ENCODE measurements at places on chromosomes 7 and 10. TPM values are rescaled to one million over a fixed set of nuclear protein-coding genes. Genes with fewer than 3 reads are reported as not detected.
A peak's percentile ranks its signal among the peaks of the same experiment; 100 is the strongest.

GRCh38 chr10:33600381-33600780 is 265.9 kb upstream of the NRP1 start:
- DNase-seq: no peak

DNA sequence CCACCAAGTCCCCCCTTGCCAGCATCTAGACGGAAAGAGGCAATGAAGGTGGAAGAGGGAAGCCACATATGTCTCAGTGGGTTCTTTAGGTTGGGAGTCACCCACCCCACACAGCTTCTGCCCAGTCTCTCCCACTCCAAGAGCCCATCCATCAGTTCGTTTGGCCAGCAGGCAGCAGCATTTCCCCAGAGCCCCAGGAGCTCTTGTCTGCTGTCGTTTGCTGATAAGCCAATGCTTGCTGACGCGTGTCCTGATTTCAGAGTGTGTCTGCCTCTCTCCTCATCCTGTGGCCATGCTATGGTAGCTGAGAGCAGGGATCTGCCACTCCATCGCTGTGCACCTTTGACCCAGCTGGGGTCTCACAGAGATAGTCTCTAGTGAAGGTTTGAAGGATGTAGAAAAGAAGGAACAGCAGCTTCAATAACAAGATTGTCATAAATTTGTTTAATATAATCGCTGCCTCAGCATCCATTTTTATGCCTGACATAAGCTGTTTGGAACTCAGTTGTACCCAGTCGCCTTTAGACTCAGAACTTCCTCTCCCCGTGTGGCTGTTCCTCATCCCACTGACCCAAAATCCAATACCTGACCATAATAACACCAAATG is 39.4 kb upstream of the GDF10 start:
- DNase-seq: no peak

DNA sequence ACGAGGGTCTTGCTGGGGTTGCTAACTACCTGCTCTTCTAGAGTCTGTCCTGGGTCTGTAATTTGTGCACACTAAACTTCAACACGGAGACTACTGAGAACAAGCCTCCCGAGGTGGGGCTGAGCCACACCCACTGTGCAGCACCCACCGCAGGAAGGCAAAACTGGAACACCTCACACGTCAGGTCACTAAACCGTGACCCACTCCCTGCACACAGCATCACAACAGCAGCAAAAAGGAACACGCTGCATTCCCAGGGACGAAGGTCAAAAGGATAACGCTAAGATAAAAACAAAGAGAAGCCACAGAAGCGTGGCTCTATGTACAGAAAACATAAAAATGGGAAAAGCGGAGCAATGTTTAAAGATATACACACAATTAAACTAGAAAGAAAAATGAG is 170.1 kb downstream of the MAD1L1 start:
- peak; percentile 54 for DNase-seq

GRCh38 chr10:29130190-29130673 is 158.6 kb upstream of the LYZL1 start:
- DNase-seq: no peak

- DNase-seq: no peak
These were observed 1094.6 kb downstream of the GATA3 start for GRCh38 chr10:9149134-9149533.

GRCh38 chr7:150941351-150942000 is 36.6 kb downstream of the KCNH2 start:
- no peak for DNase-seq

DNA sequence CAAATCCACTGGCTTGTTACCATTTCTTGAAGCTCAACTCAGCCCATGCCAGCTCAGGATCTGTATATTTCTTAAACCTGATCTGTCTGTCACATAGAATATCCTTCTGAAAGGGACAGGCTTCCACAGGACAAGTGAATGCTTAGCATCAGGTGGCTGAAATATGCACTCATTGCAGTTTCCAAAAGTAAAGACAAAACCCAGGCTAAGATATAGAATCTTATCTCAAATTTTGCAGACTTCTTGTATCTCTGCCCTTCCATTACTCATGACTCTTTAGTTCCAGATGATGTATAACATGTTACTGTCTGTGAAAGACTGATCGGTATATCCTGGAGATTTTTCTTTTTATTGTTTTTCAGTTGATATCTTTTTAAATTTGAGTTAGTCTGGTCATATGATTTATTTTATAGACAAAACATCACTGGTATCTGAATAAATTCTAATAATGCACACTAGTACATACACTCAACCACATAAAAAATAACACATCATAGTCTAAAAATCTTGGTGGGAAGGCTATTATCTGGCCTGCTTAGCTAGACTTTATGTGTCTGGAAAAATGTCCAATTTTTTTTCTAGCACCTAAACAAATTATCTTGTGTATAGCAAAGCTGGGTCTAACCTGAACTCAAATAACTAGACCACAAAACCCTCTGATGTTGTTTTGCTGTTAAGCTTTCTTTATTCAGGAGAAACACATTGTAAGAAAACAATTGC is 182.6 kb downstream of the ADAM12 start:
- no peak for DNase-seq

DNA sequence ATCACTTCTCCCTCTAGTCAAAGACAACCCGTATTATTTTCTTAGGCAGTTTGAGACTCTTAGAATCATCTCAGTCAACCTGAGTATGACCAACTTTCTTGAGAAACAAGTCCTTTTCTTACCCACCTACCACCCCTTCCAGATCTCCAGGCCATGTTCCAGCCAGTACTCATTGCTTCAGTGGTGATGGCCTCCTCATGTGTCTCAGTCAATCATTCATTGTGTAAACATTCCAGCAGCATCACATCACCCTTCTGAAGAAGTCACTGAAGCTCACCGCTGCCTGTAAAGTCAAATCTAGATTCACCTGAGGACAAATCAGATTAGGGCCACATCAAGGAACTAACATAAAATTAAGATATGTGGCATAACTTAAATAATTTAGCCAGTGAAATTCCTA is 467.2 kb upstream of the NRP1 start:
- DNase-seq: no peak

- DNase-seq: no peak
These were observed 13.7 kb upstream of the LAMB4 start for GRCh38 chr7:108143658-108144420.

GRCh38 chr10:59624951-59625350 is 84.7 kb downstream of the SLC16A9 start:
- no peak for DNase-seq

DNA sequence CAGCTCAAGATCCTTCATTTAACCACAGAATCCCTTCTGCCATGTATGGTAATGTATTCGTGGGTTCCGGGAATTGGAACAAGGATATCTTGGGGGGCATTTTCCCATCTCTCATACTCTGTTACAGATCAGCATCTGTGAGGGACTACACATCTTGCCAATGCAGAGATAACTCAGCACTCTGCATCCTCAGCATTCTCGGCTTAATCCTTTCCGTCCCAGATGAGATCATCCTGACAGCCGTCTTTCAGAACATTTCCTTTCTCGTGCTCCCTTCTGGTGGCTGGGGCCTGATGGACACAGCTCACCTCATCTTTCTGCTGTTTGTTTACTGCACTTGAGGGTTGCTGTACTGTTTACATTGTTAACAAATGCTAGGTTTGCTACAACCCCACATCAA is 25.3 kb downstream of the FKBP6 start:
- DNase-seq: no peak

- DNase-seq: peak; percentile 23
These were observed 86.5 kb downstream of the FOXL3 start for GRCh38 chr7:376306-377079.

DNA sequence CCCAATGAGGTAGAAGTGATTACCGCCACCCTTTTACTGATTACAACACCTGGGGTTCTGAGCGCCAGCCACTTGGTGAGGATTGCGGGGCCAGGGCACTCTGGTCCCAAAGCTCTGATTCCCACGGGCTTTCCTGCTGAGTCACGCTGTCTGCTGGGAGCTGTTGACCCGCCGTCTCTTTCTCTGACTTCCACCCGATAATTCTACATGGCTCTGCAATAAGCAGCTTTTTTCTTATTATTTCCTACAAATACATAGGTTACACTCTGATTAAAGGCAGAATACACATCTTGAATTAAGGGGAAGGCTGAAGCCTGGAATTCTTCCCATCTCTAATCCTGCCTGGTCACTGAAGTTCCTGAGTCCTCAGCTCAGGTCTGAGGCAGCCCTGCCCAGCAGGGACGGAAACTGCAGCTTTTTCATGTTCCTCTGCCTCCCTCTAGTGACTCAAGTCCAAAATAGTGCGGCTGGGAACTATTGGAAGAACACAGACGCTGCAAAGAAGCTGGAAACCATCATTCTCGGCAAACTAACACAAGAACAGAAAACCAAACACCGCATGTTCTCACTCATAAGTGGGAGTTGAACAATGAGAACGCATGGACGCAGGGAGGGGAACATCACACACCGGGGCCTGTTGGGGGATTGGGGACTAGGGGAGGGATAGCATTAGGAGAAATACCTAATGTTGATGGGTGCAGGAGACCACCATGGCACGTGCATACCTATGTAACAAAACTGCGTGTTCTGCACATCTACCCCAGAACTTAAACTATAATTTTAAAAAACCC is 178.3 kb downstream of the PRKCQ start:
- DNase-seq: peak; percentile 94

DNA sequence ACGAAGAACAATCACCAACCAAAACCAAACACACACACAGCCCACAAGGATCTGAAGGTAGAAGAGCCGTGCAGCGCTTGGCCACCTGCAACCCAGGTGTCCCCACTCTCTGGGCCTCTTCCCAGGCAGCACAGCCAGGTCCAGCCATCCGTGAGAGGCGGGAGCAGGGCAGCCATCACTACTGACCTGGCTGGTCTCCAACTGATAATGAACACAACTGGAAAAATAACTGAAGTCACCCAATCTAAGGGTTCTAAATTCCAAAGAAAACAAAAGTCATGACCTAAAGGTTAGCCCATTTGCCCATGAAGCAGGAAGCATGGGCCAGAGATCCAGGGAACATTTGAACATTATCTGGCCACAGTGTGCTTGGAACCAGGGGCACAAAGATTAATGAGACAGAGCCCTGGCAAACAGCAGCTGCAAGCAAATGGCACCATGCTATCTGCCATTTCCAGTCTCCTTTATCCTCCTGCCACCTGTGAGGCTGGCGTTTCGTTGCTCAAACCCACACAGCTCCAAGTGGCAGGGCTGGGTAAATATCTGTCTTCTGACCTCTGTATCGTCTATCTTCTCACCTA is 207.9 kb downstream of the TNS3 start:
- DNase-seq: no peak

DNA sequence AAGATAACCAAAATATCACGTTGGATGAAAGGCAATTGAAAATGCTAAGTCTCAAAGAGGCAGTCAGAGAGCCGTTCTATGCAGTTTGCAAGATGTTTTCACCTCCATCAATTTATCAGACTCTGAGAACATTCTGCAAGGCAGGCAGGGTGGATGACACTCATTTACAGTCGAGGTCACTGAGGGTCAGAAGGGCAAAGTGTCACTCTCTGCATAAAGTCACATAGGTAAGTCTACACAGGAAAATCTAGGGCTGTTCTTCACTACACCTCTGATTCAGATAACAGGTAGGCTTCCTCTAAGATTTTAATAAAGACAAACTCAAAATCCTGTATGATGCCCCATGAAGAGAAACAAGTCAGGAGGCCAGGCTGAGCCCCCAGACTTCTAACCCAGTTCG is 1.4 kb upstream of the PLEKHA1 start:
- no peak for DNase-seq

- DNase-seq: no peak
These were observed 263.8 kb downstream of the ARHGAP12 start for GRCh38 chr10:31664803-31665202.

GRCh38 chr7:149664666-149665065 is 108.7 kb downstream of the ZNF467 start:
- no peak for DNase-seq

GRCh38 chr10:99115703-99116102 is 119.9 kb downstream of the HPSE2 start:
- DNase-seq: no peak

DNA sequence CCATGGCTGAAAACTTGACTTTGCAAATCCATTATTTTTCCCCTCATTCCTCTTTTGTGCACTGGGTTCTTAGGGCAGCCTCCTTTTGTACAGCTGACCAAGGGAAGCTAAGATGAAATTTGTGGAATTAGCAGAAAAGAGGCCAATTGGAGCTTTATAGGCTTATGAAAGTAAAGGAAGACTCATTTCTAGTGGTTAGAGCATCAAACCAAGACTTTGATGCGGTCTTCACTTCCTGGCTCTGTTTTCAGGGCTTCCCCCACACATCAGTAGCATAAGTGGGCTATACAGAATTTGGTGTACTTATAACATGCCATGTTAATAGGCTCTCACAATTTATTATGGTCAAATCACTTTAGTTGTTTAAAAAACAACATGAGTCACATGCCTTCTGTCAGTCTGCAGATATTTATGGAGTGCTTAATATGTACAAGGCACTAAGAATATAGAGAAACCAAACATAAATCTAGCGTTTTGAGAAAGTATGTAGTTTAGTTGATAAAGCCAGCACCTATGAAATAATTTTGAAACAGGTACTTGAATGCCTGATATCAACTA is 5.7 kb downstream of the AUTS2 start:
- no peak for DNase-seq

GRCh38 chr7:156725936-156726335 is 85.4 kb downstream of the RNF32 start:
- DNase-seq: no peak

GRCh38 chr10:125543796-125544195 is 139.2 kb downstream of the TEX36 start:
- DNase-seq: no peak

DNA sequence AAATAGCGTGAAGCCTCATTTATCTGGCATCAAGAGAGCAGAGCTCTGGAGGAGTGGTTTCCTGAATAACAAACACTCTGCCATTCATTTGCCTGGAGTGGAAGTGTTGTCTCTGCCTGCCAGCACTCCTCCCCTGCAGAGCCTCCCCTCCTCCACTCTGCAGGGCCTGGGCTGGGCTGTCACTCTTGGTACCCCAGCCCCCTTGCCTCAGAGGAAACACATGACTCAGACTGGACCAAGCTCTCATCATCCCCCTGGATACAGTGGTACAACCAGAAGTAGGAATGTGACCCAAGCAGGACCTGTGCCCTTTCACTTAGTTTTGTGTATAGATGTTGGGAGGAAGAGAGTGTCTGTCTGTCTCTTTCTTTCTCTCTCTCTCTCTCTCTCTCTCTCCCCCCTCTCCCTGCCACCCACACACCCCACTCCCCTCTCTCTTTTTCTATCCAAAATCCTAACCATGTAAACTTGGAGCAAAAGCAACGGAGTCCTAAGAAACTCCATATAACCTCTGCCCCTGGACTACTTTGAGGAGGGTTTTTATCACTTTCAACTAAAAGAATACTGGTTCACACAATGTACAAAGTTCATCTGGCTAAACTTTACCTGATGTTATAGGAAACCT is 43.9 kb downstream of the DOCK4 start:
- DNase-seq: peak; percentile 76

GRCh38 chr7:27895551-27895950 is 155.6 kb downstream of the TAX1BP1 start:
- DNase-seq: no peak

- no peak for DNase-seq
These were observed 66.5 kb upstream of the SHTN1 start for GRCh38 chr10:117071286-117072050.

- no peak for DNase-seq
These were observed 8.7 kb downstream of the TAF3 start for GRCh38 chr10:7826971-7827370.

Gene PNLIPRP1
- total RNA-seq: not detected

Gene ELFN1
- total RNA-seq: 4.3 TPM

Gene KIFBP
- total RNA-seq: 26.7 TPM

Gene SPRN
- not detected for total RNA-seq

Gene NRP1
- total RNA-seq: 18.8 TPM

Gene CTTNBP2
- 0.89 TPM for total RNA-seq

Gene ANKRD30A
- not detected for total RNA-seq

Gene OR9A2
- total RNA-seq: not detected

Gene PHKG1
- total RNA-seq: 39.3 TPM

Gene PCLO
- 6.2 TPM for total RNA-seq

Gene LOXL4
- total RNA-seq: 1.8 TPM

Gene OIT3
- total RNA-seq: 2.0 TPM

All from stomach (tissue), 19 donors.